ENCODE measurements at places on chromosomes 7 and 10. TPM values are rescaled to one million over a fixed set of nuclear protein-coding genes. Genes with fewer than 3 reads are reported as not detected.

- DNase-seq = no peak
These were observed 26.2 kb upstream of the HDAC9 start for GRCh38 chr7:18469316-18469715.

- DNase-seq = peak; percentile 27
These were observed 165.2 kb downstream of the GNAT3 start for GRCh38 chr7:80346704-80347103.

Gene PTPRN2
- total RNA-seq = 1.4 TPM

GRCh38 chr10:112963835-112964234 lies 13.8 kb downstream of the TCF7L2 start:
- no peak for DNase-seq

Gene CCDC201
- not detected for total RNA-seq

Gene SH2B2
- 4.4 TPM for total RNA-seq

GRCh38 chr7:1276626-1277175 lies 44.0 kb downstream of the UNCX start:
- DNase-seq = no peak

Gene ELOVL3
- total RNA-seq = 0.35 TPM

Gene CRHR2
- total RNA-seq = 0.40 TPM

GRCh38 chr10:90862908-90863514 lies 5.2 kb upstream of the HTR7 start:
- peak; percentile 40 for DNase-seq

GRCh38 chr10:6348096-6348874 lies 145.6 kb downstream of the PFKFB3 start:
- DNase-seq = peak; percentile 33

Data from muscle of leg (tissue), 16 donors.